ENCODE measurements at places on chromosomes 1 and 21.

DNA sequence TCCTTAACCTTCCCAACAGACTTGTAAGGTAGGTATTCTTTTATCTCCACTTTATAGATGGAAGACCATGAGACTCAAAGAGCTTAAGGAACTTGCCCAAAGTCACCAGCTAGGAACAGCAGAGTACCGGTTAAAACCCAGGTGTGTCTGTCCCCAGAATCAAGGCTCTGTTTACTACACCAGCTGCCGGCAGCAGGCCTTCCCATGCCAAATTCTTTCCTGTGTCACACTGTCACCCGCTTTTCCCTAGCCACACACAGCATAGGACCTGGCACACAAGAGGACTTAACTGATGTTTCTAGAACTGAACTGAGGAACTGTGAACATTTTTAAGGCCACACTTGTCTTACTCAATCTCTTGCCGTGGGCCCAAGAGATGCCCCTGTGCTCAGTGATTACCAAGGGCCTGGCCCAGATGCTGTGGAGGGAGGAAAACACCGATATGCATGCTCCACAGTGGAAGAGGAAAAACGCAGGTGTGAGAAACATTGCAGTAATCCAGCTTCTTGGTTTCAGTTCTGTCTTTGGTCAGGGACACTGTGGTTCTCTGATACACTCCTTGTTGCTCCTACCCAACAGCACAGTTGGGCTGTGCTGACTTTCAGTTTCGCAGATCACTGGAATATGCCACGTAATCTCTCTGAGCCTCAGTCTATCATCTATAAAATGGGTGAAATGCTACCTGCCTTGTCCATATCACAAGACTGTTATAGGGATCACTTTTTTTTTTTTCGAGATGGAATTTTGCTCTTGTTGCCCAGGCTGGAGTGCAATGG, 13.9 kb upstream of the LY9 start:
- no peak for DNase-seq

DNA sequence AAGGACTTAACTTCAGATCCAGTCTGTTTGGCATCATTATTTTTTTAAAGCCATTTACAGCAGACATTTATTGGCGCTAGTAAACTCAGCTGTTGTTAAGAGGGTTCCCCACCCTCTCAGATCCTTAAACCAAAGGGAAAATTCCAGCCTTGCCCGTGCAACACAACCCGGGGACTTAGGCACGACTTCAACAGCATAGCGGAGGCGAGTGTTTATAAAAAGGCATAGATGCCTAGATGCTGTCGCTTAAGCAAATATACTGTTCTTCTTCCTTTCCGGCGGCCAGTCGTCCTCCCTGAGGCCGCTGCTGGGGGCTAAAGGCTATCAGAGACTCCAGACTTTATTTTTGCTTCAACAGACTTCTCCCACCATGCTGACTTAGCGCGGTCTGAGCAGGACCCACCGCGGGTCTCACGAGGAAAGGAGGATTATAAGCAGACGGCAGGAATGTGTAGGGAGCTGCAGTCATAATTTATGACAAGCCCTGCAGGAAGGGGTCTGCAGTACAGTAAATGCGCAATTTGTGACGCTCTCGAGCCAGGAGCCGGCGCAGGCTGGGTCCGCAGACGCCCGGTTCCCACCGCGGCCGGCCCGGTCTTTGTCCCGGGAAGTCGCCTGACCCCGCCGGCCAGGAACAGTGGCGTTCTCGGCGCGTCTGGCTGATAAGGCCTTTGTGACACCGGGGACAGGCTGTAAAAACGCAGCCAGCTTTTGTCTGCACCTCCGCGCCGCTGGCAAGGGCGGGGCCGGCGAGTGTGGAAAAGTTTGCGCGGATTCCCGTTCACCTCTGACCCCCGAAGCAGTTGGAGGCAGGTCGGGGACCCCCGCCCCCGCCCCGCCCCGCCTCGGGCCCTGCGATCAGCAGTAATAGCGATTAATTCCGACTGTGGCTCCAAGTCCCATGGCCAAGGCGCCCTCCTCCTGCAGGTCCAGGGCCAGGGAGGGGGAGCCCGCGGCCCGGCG, 61.2 kb upstream of the ARHGEF16 start:
- no peak for DNase-seq

DNA sequence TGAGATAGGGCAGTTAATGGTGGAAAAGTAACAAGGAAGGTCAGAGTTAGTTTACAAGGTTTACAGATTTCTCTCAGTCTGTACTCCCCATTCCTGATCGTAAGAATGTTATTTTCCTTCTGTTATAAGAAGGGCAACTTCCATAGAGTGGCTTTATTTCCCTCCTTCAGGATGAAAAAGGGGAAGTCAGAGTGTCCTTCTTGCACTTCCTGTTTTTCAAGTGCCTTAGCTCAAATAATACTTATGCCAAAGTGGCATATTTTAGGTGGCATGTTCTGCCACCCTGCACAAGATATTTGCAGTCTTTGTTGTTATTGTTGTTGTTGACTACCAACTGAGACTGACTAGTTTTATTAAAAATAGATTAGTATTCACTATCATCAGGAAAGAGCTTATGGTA, 730.7 kb upstream of the ADGRL4 start:
- DNase-seq = no peak

- no peak for DNase-seq
These were observed 83.9 kb downstream of the BCAR3 start for GRCh38 chr1:93597709-93598108.

DNA sequence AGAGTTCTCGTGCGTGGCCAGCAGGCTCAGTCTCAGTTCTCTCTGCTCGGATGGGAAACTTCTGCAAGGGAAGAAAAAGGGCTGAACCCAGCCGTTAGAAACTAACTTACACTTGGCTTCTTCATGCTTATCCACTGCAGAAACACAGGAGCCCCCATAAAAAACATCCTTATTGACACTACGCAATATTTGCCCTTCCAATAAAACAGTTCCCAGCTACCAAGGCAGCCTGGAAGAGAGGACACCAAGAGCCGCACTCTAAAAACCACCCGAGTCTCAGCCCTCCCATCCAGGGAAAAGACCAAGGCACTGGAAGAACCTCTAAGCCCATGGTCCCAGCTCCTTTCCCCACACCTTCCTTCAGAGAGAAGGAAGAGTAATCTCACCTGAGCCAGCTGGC, 61.1 kb downstream of the SSBP3 start:
- DNase-seq = no peak
